Stimulated activated CD8-positive, alpha-beta memory T cell treated with anti-CD3 and anti-CD28 coated beads, Interleukin-7, amount 100 ng/mL, for 48 hours (primary cell): ENCODE measurements at places on chromosomes 13 and 19.

- DNase-seq = no peak
These were observed 813 bp upstream of the DMPK start for GRCh38 chr19:45782820-45783785.

DNA sequence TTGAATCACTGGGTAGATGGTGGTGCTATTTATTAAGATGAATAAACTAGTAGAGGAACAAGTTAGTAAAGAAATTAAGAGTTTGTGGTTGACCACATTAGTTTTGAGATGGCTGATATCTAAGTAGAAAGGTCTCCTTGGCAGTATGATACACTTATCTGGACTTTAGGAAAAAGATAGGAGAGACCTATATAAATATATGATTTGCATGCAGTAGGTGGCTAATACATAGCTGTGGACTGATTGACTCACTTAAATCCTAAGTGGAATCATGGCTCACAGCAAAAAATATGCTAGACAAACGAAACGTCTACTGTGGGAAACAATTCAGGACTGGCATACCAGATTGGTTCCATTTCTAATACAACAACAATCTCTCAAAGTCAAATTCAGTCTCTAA is 92.0 kb downstream of the CAB39L start:
- no peak for DNase-seq

DNA sequence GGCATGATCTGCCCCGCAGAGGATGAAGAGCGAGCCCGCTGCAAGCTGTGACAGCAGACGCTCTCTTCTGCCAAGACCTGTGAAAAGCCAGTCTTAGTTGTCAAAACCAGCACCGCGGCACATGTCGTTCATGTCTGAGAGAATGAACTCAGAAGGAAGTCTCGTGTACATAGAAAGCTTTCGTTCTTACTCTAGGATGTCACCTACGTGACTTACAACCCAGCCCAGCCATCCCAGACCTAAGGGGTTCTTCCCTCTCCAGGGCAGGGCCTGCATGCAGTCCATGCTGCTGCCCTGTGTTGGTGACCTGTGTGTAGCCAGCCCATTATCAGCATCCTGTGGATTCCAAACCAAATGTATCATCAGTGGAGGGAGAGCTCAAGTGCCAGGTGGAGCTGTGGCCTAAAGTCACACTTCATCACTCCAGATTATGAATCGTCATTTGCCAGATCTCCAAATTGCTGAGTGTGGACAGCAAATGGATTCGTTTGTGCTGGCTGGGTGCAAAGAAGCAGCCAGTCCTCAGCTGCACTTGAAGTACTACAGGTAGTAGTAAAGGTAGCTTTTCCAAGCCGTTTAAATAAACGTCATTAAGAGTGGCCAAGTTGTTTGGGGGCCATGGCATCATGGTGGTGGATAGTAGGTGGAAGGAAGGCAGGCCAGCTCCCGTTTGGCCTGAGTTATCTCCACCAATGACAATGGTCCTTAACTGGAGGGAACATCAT is 73.9 kb upstream of the GPR183 start:
- DNase-seq = peak; percentile 70

GRCh38 chr19:53907193-53907581 is 1.9 kb upstream of the CACNG7 start:
- DNase-seq = no peak

DNA sequence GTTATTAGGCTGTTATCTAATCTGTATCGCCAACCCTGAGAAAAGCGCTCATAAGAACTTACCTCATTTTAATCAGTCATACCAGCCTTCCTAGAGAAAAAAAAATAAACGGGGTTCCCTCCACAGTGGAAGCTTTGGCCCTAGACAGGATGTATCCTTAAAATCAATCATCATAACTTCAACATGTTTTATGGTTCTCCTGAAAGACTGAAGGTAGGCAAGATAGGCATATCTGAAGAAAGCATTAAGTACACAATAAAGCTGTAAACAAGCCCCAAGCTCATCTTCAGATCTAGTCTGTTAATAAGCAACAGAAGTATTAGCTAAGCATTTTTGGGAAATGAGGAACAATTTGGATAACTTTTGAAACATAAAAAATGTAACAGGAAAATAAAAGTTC is 18.7 kb upstream of the SERP2 start:
- no peak for DNase-seq

DNA sequence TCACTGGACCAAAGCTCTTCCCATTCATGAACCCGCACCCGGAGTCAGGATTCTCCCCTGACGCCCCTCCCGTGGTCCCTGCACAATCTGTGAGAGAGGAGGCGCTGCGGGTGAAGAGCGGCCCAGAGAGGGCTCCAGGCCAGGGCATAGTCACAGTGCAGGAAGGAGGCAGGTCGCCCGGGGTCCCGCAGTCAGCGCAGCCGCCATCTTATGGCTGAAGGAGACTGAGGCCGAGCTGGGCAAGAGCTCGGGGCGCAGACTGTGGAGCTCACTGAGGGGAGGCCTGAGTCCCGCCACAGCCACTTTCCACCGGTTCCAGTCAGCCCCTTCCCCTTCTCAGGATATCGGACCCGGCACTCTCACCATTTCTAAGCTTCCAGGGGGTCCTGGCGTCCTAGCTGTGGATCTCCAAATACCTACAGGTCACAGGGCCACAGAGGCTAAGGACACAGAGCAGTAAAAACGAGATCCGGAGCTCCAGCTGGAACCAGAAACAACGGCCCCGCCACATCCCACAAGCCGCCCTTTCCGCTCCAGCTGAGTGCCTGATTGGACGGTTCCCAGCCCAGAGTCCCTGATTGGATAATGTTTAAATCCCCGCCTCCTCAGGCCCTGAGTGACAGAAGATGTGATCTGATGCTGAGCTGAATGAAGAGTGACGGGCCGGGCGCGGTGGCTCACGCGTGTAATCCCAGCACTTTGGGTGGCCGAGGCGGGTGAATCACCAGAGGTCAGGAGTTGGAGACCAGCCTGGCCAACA is at the start of gene ZNF99:
ZNF99 (minus strand) TSS at position 501 of the 760 bp plus-strand sequence; CDS start at position 366, 135 bp downstream.
- no peak for DNase-seq

GRCh38 chr13:28750187-28751045 is 31.6 kb upstream of the SLC46A3 start:
- no peak for DNase-seq

- peak; percentile 22 for DNase-seq
These were observed 170.3 kb downstream of the PTPRS start for GRCh38 chr19:5170329-5170745.

DNA sequence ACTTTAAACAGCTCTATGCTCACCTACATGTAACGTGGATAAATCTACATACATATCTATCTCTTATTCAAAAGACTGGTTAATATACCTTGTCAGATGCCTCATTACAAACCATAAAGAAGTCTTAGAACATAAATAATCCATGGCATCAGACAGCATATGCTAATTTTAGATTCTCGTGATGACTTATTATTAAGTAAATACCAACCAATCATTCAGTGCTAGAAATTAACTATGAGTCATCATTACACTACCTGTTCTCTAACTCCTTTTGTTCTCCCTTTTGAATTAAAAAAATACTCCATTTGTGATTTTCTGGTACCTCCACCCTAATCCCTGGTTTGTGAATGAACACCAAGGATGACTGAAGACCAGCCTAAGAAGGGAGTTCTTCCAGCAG is 754.3 kb upstream of the ARGLU1 start:
- DNase-seq = no peak

DNA sequence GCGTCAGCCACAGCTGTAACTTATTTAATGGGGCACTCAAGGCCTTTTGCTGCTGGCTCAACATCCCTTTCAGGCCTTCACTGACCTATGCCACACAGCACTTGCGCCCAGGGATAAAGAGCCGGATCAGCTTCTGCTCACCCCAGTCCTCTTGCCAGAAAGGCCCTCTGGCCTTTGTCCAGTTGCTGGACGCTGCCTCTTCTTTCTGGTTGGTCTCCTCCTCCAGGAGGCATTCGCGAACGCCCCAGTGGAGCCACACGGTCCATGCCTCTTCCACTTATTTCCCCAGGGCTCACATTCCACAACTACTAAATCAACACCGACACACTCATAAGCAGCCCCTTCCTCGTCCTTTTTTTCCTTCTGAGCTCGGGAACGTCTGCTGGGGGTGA is 3.7 kb upstream of the ZNF329 start:
- DNase-seq = no peak

- DNase-seq = no peak
These were observed 51.9 kb downstream of the GARRE1 start for GRCh38 chr19:34306213-34306661.

DNA sequence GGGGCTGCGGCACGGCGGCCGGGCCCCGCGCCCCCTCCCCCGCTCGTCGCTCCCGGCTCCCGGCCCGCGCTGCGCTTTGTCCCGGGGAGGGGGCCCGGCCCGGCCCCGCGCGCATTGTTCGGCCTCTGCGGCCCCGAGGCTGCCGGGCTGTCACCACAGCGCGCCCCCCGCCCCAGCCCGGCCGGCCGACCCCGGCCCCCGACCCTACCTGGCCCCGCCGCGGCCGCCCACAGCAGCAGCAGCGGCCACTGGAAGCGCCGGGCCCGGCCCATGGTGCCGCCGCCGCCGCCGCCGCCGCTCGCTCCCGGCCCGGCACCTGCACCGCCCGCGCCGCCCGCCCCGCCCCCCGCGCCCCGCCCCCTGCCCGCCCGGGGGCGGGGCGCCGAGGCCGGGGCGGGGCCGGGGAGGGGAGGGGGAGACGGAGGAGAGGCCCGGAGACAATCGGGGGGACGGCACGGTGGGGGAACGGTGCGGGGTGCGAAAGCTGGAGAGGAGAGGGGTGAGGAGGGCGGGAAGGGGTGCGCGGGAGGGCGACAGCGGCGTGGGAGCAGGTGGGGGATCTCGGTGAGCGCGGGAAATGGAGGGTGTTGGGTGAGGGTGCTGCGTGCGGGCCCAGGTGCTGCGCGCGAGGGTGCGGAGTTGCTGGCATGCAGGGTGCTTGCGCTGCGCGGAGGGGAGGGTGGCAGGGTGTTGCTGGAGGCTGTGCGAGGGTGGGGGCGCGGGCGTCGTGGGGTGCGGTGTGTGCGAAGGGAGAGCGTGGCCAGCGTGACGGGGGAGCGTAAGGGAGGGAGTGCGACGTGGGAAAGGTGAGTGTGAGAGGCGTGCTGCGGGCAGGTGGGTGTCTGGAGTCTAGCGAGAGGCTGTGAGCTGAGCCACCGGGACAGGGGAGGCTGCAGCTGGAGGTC is at the start of gene CADM4:
CADM4 (minus strand) TSS at position 332 of the 905 bp plus-strand sequence; CDS start at position 272, 60 bp downstream.
- DNase-seq = no peak

GRCh38 chr13:52797176-52797575 is 51.3 kb downstream of the PCDH8 start:
- DNase-seq = no peak

- DNase-seq = no peak
These were observed 614.2 kb downstream of the DCT start for GRCh38 chr13:93865235-93865634.

DNA sequence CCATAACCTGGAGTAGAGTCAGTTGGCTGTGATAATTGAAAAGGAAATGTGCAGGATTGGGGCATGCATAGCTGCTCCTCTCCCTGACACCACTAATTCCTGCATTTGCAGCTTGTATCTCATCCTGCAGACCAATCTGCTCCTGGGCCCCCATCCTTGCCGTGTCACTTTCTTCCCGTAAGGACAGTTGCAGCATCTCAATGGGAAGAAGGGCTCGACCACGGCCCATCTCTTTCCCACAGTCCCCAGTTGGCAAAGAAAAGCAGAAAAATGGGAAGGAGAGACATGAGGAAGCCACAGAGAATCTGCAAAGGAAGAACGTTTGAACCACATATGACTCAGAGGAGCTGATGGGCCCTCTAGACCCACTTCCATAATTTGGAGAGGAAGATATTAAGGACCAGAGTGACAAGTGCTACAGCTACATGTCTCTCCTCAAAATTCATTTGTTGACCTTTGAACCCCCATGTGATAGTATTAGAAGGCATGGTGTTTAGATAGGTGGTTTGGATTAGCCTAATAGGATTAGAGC is 1.8 kb upstream of the SIGLEC12 start:
- DNase-seq = no peak

GRCh38 chr13:33249066-33249465 is 36.5 kb downstream of the STARD13 start:
- DNase-seq = no peak

DNA sequence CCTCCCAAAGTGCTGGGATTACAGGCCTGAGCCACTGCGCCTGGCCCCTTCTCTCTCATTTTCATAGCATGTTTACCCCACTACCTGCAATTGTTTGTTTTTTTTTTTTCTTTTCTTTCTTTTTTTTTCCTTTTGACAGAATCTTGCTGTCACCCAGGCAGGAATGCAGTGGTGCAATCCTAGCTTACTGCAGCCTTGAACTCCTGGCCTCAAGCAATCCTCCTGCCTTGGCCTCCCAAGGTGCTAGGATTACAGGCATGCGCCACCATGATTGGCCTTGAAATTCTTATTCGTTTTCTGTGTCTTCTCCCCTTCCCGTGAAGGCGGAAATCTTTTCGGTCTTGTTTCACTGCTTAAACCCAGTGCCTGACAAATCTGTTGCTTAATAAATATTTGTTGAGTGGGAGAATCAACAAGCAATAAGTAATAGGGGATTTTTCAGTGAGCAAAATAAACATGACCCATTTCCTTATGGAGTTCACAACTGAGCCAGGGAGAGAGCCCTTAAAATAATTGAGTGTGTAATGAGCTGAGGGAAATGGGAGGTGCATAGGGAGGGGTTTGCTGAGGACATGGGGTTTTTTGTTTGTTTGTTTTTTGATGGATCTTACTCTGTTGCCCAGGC is 1.8 kb upstream of the INSR start:
- no peak for DNase-seq

GRCh38 chr19:35379992-35380391 is 9.1 kb downstream of the GPR42 start:
- DNase-seq = no peak

DNA sequence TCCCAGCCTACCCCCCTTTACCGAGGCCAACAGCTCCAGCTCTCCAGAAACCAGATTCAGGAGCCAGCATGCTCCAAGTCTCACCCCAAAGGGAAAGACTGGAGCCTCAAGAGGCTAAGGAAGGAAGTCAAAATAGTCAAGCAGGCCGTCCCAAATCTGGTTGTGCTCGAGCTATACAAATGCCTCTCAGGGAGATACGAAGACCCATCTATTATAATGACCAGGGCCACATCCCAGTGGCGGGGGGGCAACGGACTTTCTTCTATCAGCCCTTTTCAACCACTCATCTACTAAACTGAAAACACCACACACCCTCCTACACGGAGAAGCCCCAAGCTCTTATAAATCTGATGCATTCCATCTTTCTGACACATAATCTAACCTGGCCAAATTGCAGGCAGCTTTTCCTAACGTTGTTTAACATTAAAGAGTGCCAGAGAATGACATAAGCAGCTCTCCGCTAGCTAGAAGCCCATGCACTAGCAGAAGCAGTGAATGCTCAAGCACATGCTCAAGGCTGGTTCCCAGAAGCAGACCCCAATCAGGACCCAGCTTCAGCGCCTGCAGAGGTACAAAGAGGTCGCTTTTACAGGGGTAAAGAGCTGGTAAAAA is 104.6 kb upstream of the ZNF98 start:
- no peak for DNase-seq

DNA sequence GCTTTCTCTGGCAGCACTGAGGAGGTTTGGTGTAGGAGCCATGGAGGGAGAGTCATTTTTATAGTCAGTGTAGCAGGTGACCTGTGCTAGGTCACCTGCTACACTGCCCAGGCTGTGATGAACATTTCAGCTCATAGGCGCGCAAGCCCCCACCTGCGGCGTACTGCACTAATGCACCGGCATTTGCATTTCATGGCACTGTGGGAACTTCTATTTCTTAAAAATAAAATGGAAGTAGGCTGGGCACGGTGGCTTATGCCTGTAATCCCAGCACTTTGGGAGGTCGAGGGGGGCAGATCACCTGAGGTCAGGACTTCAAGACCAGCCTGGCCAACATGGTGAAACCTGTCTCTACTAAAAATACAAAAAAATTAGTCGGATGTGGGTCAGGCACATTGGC is 101.0 kb downstream of the SLC7A1 start:
- no peak for DNase-seq
